ENCODE measurements at places on chromosomes 4 and X.

GRCh38 chrX:8090482-8090881, 80.6 kb downstream of the VCX2 start:
- DNase-seq, result no peak

GRCh38 chrX:48787505-48788443, 1.4 kb downstream of the GATA1 start:
- no peak for DNase-seq

- no peak for DNase-seq
Observed at GRCh38 chr4:95085124-95085833, 327.5 kb downstream of the BMPR1B start.

- no peak for DNase-seq
Observed at GRCh38 chr4:158314756-158315487, 104.6 kb downstream of the TMEM144 start.

DNA sequence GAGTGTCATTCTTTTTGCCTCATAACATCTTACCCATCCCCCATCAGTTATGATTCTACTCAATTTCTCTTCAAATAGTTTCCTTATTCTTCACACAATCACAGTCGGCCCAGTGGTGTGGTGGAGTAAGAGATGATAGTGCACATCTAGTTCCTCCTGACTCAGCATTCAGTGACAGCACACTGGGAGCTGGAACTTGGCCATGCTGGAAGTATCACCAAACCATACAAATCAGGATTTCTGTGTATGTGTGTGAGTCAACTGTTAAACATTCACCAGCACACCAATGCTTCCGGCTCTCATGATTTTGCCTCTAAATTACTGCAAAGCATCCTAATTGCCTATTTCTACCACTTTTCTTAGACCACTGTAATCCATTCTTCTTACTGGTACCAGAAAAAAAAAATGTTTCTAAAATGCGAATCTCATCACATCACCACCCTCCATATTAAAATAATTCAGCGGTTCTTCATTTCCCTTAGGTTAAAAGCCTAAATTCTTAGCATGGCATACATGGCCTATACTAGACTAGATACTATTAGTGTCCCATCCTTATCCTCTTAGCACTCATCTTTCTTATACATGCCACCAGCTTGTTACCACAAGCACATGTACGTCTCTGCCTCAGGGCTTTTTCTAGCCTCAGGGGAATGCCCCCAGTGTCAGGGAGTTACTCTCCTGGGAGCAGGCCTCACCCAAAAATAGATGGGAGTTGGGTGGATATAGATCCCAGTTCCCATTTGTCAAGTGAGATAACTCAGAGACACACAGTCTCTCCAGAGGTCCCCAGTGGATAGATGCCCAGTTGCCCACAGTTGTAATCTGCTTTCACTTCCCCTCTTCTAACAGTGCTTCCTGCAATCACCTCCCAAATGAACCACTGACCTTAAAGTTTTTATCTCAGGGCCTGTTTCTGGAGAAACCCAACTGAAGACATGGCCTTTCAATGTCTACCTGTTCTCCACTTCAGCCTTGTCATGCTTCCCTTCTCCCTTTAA, 49.2 kb upstream of the DDX53 start:
- DNase-seq, result no peak

GRCh38 chrX:39859991-39860861, 237.5 kb downstream of the BCOR start:
- DNase-seq, result no peak

GRCh38 chrX:122982521-122982920, 201.6 kb upstream of the GRIA3 start:
- DNase-seq, result no peak

DNA sequence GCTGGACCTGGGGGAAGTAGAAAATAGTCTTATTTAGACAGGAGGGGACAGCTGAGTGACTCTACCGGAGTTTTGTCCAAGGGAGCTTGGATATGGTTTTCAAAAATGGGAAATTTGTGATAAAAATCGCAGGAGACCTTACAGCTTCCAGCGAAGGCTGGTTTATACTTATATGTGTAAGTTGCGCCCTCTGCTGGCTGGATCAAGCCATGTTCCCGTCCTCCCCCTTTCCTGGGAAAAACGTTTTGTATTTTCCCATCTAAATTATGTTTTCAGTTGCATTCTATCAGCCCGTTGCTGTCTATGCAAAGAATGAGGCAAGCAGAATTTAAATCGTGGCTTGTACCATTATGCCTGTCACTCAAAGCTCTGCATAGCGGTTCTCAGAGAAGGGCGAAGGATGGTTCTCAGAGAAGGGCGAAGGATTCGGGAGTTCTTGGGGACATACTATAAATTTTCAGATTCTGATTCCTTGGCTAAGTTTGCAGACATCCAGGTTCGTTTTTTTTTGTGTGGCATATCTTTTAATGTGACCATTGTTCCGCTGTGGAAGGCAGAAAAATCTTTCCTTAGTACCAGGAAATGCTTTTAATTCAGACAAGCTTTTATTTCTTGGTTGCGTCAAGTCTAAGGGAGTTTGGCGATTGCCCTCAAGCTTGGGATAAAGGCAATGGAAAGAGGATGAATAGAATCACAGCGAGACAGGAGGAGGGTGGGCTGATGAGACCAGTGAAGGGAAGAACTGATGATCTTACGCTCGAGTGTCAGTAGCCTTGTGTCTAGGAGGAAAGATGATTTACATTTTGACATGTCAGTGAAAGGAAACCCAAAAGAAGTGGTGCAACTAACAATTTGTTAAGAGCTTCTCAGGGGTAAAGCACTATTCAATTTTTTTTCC, 128.5 kb upstream of the ARX start:
- peak; percentile 12 for DNase-seq

GRCh38 chr4:54054501-54054900, 9.9 kb downstream of the CHIC2 start:
- no peak for DNase-seq

DNA sequence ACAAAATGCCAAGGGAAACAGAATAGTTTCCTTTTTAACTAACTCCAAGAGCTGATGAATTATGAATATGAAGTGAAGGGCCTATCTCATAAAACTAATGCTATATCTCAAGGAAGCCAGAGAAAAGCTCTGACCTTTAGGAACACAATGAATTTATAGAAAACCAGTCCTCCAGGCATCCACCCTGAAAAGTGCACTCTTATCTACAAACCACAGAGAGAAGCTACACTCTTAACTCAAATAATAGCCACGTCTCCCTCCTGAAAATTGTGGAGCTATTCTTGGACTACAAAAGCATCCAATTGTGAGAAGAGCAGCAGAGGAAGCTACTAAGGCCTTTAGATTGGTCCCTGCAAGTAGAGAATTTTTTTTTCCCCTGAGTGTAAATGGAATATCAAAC, 253.9 kb downstream of the IL15 start:
- no peak for DNase-seq

- DNase-seq, result no peak
Observed at GRCh38 chr4:108695062-108695461, 44.7 kb downstream of the OSTC start.

DNA sequence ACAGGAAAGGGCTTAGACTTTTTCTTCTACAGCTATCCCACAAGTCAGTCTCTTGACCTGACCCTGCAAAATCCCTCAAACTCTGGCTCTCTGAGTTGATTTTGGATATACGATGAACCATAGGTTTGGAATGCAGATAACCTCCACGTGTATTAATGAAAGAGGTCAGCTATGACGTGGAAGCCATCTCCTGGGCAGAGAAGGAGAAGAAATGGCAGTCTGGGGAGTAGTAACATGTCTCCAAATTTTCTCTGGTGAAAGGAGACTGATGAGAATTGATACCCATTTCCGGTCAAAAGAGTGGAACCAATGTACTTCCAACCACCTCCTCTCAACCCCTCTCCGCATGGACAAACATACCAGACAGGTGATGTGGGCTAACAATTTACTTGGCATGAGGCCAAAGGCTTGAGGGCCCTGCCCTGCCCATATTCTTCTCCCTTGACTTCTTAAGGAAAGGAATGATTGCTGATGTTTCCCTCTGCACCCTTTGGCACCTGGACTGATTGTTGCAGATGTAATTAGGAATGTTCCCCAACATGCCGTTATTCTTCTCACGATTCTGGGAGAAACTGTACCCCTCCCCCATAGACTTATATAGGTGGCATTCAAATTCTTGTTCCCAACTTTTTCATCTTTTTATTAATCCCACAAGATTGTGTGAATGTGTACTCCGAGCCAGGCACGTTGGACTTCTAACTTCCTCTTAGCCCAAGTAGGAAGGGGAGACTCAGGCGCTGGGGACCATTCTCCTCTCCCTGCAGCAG, 580 bp upstream of the PLS3 start:
- DNase-seq, result peak; percentile 87

GRCh38 chrX:76657499-76657898, 230.0 kb downstream of the MAGEE1 start:
- DNase-seq, result no peak

DNA sequence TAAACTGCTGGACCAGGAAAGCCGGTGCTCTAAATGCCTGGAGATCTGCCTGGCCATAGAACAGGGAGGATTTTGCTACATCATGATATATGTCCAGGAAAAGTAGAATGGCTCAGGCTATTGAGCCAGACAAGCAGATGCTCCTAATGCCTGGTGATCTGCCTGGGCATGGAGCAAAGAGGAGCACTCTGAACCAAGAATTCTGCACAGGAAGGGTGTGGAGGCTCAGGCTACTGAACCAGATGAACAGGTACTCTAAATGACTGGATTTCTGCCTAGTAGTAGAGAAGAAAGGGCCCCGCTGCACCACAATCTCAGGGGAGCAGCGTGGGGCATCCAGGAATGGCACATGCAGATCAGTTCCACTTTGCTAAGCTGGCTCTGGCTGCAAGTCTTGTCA, 607.9 kb downstream of the ANKRD50 start:
- no peak for DNase-seq

- no peak for DNase-seq
Observed at GRCh38 chr4:153398713-153399112, 54.2 kb downstream of the MND1 start.

GRCh38 chrX:28946846-28947245, 359.6 kb downstream of the IL1RAPL1 start:
- no peak for DNase-seq

- DNase-seq, result no peak
Observed at GRCh38 chr4:8035371-8035780, 95.7 kb upstream of the AFAP1 start.

DNA sequence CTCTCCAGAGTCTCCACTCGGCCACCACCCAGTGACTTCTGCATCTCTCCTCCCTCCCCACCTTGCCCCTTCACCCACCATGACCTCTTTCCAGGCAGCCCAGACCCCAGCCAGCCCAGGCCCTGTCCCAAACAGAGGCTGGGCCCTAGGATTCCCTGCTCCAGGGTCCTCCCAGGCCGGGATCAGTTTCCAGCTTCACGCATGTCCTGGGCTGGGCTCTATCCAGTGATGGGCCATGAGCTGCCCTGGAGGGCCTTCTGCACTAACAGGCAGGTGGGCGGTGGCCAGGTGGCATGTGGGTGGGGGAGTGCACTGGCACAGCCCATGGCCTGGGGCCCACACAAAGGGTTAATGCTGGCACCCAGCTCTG, 20.4 kb upstream of the ADD1 start:
- no peak for DNase-seq

GRCh38 chr4:28545986-28546385, 1685.3 kb downstream of the STIM2 start:
- DNase-seq, result no peak

DNA sequence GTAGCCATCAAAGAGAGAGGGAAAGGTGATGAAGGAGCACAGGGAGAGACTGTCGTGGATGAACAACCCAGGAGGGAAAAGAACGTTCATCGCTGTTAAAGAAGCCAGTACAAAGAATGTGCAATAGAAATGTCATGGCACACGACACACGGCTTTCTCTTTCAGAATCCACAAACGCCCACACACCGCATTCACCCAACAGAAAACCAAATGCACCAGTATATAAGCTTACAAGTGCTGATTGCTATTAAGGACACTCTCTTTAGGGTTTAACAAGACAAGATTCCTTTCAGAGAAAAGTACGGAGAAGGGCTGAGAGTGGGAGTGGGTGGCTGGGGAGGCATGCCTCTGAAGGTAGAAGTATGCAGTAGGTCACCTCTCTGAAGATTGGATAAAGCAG, 80.2 kb downstream of the C4orf51 start:
- DNase-seq, result no peak

DNA sequence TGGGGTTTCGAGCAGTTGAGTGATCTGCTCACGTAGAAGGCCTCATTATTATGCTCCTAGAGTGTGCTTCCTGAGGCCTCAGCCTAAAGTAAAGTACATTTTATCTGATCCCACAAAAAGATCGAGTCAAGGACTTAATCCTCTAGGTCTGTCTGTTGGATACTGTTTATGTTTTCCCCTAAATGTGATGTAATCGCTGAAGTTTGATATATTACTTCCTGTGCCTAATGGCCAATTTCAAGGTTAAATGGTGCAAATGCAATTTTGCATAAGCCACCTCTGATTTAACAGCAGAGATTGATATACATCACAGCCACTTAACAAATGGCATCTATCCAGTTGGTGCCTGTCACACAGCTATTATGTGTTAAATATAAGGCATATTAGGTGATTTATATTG, 19.4 kb upstream of the SERTM2 start:
- no peak for DNase-seq

- no peak for DNase-seq
Observed at GRCh38 chr4:8185295-8185694, 13.8 kb upstream of the SH3TC1 start.

- peak; percentile 51 for DNase-seq
Observed at GRCh38 chrX:139077281-139078250, 366.0 kb upstream of the FGF13 start.

DNA sequence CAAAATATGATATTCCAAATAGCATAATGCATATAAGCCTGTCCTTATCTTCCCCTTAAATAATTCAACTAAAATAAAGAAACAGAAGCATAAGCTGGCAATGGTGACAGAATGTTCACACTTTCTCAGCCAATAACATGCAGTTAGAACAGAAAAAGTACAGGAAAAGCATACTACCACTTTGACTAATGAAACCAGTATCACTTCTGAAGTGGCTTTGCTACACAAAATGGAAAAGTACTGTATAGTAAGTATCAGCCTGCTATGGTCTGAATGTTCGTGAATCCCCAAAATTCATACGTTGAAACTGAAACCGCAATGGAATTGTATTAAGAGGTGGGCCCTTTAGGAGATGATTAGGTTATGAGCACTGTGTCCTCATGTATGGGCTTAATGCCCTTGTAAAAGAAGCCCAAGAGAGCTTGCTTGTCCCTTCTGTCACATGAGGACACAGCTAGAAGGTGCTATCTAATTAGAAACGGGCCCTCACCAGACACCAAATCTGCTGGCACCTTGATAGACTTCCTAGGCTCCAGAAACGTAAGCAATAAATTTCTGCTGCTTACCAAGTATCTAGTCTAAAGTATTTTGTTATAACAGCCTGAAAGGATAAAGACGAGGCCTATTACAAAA, 102.6 kb downstream of the PRDM5 start:
- no peak for DNase-seq

- DNase-seq, result no peak
Observed at GRCh38 chrX:1717373-1717772, 102.5 kb downstream of the ASMT start.

DNA sequence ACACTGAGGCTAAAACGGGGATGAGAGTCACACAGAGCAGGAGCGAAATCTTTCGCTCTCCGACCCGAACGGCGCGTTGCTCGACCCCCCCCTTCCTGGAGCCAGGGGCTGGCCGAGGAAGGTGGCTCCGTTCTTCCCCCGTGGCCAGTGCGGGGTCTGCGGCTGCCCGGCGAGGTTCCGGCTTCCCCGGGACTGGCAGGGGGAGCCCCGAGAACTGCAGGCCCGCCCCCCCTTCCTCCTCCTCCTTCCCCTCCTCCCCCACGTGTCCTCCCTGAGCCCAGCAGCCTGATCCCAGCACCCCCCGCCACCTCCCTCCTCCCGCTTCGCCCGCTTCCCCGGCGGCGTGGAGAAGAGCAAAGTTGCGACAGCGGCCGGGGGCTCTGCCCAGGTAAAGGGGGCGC, 2.4 kb upstream of the BCORL1 start:
- no peak for DNase-seq

- DNase-seq, result no peak
Observed at GRCh38 chr4:103197765-103198110, 405 bp downstream of the CENPE start.

Measured in Panc1 (cell line).